ENCODE measurements at places on chromosomes 16 and 17.

DNA sequence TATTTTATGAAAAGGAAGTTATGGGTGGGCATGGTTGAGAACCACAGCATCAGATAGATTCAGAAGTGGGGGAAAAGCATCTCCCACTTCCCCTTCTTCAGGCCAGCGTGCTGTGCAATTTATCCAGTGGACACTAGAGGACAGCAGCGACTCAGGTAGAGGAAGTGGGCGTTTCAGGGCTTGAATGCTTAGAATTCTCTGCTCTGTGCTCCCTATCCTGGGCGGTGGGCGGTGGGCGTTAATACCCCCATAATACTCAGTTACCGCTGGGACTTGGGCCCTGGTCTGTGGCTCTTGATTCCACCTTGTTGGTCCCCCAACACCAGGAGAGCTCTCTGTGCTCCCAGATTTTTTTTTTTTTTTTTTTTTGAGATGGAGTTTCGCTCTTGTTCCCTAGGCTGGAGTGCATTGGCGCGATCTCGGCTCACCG, 3.7 kb upstream of the LYZL6 start:
- DNase-seq: peak; percentile 48

- DNase-seq: no peak
Measured at GRCh38 chr16:27245276-27246172, 23.0 kb downstream of the NSMCE1 start.

GRCh38 chr17:72123530-72124437, 3.0 kb downstream of the SOX9 start:
- no peak for DNase-seq

- DNase-seq: no peak
Measured at GRCh38 chr16:83946781-83947566, 6.1 kb upstream of the OSGIN1 start.

GRCh38 chr16:10564591-10564990, 15.8 kb downstream of the EMP2 start:
- DNase-seq: no peak

DNA sequence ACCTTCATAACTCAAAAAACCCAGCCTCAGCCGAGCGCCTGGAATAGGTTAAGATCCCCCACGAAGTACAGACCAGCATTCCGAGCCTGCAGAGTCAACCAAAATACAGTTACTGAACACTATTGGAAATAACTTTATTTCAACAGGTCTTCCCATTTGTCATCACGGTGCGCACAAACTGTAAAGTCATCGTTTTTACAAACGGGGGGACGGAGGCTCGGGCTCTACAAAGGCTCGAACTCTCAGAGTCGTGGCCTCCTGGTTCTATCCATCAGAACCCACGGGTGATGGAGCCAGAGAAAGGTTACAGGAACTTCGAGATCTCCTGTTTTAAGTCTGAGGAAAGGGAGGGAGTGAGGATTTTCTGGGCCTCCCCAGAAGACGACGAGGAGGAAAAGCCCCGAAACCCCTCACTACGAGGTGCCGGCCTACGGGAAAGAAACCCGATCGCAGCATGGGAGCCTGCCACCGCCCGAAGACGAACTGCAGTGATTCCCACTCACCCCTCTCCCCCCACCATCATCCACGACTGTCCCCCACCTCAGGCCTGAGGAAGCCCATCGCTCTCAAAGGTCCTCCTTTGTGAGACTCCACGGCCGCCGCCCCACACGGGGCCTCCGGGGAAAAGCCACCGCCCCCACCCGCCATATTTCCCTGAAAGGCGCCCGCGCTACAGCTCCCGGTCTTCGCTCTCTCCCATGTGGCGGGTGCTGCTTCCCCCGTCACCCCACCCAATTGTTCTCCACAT, 917 bp downstream of the YWHAE start:
- no peak for DNase-seq
